Femur (tissue), 1 donor: ENCODE measurements at places on chromosomes 5 and 9.

GRCh38 chr5:171010086-171010485, 148.3 kb downstream of the RANBP17 start:
- no peak for DNase-seq

- DNase-seq, result no peak
Observed at GRCh38 chr9:27192291-27192960, 83.4 kb downstream of the TEK start.

- no peak for DNase-seq
Observed at GRCh38 chr5:112914584-112914983, 7.4 kb downstream of the REEP5 start.

GRCh38 chr9:90432951-90433350, 209.7 kb downstream of the DIRAS2 start:
- no peak for DNase-seq

DNA sequence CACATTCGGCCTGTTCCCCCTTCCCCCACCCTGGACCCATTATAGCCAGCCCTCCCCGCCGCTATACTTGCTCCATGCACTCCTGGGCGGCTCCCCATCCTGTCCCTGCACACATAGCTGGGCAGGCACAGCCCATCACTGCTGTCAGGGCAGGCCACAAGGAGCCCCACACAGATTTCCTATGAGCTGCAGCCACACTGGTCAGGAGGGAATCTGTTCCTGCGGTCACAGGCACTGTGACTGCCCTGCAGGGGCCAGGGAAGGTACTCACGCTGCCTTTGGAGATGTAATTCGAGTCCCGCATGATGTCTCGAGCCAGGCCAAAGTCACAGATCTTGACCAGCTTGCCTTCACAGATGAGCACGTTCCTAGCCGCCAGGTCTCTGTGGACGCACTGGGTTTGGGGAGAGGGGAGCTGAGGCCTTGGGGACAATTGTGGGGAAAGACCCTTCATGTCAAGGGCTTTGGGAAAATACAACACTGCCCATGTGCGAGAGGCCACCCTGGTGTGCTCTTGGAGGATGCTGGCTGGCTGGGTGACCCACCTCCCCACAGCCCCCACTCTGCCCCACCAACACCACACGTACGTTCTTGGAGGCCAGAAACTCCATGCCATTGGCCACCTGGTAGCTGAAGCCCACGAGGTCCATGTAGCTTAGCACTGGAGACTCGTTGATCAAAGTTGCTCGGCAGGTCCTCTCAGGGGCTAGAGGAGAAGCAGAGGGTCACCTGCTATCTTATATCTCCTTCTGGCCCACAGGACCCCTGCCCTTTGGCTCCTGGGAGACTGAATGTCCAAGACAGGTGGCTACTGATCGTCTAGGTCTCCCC, 34.5 kb upstream of the CSF1R start:
- DNase-seq, result peak; percentile 16

DNA sequence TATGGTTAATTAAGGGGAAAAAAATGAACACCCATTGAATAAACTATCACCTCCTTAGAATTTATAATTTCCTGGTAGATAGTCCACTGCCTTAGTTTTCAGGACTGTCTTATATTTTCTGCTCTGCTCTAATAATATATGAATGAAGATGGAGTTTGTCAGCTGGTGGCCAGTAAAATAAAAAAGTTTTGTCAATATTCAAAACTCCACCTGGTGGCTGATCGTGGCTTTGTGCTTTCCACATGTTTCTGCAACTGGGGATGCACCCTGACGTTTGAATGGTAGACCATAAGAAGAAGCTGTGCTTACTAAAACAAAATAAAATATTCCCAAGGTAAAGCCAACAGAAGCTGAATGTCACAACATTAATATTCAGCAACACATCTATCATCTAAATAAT, 286.6 kb upstream of the IZUMO3 start:
- DNase-seq, result no peak

GRCh38 chr5:168449166-168449565, 37.1 kb upstream of the RARS1 start:
- DNase-seq, result no peak

DNA sequence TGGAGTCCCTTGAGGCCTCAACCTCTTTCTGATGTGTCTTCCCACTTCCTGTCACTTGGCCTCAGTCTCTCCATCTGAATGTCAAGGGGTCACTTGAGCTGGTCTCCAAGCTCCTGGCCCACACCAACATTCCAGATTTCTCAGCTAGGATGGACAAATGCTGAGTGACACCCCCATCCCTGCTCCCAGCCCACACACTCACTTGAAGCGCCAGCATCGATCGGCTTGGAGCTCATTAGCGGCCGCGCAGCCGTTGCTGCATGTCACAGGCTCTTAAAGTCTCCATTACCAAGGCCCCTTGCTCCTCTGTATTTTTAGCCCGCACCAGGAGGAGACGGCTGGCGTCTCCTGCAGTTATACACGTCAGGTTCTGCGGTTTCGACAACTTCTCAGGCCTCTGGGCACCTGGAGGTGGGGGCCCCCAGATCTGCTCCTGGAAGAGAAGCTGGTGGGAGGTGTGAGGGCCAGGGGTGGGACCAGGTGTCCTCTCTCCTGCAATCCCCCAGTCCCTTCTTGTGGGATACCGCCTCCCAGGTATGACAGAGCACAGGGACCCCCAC, 33.4 kb upstream of the ARAP3 start:
- no peak for DNase-seq

DNA sequence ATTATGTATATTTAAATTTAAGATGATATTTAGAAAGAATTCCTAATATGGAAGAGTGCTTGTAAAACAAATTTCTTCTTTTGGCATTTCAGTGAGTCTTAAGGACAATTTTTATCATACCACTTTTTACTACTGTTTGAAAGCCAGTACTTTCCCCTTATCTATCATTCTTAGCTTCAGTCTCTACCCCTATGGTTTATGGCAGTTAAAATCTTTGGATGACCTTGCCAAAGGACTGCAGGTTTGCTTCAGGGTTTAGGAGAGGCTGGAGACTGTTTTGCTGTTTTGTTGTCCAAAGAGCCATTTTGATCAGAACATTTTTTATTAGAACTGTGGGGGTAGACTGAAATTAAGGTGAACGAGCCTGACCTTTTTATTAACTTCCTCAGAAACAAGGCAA, 30.8 kb downstream of the SLC38A9 start:
- DNase-seq, result no peak

DNA sequence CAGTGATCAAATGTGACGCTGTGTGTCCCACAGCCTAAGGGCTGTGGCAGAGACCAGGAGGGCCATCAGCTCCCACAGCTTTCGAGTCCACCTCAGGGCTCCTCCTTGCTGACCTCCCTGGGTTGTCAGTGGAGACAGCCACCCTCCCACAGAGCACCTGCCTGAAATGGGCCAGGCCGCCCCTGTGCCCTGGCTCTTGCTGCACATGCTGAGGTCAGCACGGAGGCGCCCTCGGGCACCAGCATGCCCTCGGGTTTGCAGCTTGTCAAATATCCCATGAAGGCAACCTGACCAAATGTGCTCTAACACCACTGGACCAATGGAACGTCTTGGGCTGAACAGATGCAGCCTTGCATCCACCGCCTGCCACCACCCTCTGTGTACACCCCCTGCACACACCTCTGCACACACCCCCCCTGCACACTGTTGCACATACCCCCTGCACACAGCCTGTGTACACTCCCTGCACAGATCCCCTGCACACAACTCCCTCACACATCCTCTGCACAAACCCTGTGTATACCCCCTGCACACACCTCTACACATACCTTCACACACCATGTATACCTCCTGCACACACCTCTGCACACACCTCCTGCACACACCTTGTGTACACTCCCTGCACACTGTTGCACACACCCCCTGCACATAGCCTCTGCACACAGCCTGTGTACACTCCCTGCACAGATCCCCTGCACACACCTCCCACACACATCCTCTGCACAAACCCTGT, 2.0 kb upstream of the CEP72 start:
- DNase-seq, result peak; percentile 15

DNA sequence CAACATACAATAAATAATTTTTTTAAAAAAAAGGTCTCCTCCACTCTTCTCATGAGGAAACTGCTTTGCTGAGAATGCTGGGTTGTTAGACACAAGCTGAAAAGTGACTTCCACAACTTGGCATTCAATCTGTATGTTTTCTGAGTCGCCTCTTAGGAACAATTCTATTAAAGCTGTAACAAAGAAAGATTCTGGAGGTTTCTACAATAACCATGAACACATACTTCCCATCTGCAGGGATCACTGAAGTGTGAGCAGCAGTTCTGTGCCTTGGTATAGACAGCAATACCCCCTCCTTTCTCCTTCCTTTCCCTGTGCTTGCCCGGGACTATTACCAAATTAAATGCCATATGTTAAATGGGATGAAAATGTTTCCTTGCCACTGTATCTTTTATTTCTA, 1.5 kb downstream of the DIRAS2 start:
- no peak for DNase-seq

GRCh38 chr5:100709771-100710170, 174.6 kb downstream of the FAM174A start:
- DNase-seq, result no peak
